BE2C (cell line): ENCODE measurements at places on chromosomes 2 and 18.

GRCh38 chr2:42568401-42569115 is at the start of gene MTA3:
Gene MTA3 (plus strand): TSS chr2:42568632. CDS start chr2:42568746, 114 bp downstream.
- DNase-seq, result peak; percentile 75

GRCh38 chr2:63364866-63365265 is 223.4 kb downstream of the WDPCP start:
- no peak for DNase-seq

DNA sequence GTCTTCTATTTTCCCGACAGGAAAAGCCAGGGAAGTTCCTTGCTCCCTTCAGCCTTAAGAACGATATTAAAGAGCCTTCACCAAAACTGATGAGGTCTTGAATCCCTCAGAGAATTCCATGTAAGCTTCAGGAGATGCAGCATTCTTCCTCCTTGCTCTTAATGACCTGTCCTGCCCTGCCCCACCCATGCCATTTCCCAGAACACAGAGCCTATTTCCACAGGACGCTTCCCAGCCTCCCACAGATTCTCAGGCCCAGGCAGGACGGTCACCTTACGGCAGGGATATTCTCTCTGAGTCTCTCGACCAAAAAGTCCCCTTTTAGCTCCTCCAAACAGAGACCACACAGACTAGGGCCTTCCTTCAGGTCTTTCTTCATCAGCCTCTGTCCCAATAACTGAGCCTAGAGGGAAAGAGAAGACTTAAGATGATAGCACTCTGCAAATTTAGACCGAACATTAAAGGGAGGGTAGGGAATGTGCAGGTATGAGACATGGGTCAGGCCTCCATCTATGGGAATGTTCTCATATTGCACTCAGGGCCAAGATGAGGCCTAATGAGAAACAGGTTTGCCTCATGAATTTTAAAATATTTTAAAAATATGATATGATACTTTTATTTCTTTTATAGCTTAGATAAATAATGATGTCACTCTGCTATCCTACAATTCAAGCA is 62.1 kb downstream of the COBLL1 start:
- DNase-seq, result no peak

DNA sequence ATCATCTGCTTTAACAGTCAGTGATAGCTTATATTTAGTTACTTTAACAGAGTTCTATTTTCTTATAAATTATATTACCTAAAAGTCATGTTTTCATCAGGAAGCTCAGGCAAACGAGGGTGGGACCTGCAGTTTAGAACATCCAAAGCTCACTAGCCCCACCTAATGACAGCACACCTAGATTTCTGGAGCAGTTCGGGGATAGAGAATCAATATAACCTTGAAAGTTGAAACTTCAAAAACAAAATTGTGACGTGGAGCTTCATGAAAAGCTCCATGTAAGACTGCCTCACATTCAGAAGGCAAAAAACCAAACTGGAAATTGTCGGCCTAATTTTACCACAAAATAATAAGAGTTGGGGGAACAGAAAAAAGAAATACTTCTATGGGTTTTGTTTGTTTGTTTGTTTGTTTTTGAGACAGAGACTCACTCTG is 185.9 kb upstream of the CCDC150 start:
- DNase-seq, result peak; percentile 55

- DNase-seq, result no peak
Observed at GRCh38 chr2:174012347-174013314, 47.5 kb upstream of the SP3 start.

DNA sequence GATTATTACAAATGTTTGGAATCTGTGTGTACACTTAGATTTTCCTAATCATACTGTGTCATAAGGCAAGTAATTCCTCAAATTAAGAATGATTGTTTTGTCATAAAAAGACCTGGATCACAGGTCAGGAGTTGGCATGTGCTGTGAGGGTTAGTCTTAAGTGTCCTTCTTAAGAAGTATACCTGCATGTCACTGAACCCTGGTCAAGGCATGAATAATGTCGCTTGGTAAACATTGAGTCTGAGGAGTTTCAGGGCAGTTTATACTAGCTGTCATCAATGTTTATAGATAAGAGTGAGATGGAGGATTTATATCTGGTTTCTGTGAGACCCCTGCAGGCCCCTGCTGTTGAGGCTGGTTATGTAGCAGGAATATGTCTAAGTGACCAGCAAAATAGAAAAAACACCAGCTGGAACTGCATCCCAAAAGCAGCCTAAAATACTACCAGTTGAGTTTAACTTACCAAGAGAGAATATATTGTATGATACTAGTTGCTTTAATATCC is 112.0 kb upstream of the NOSTRIN start:
- no peak for DNase-seq

- no peak for DNase-seq
Observed at GRCh38 chr2:147851244-147851930, 6.6 kb downstream of the ACVR2A start.

DNA sequence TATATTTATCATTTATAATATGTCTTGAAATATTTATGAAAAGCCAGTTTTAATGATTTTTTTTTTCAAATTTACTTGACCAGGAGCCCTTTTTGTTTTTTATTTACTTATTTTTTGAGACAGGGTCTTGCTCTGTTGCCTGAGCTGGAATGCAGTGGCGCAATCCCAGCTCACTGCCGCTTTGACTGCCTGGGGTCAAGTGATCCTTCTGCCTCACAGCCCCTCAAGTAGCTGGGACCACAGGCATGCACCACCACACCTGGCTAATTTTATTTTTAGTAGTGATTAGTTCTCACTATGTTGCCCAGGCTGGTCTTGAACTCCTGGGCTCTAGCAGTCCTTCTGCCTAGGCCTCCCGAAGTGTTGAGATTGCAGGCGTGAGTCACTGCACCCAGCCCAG is 5.7 kb downstream of the EPB41L5 start:
- DNase-seq, result no peak
